ENCODE measurements at places on chromosomes 2 and 18.

- DNase-seq, result no peak
These were observed 125.0 kb downstream of the CACNB4 start for GRCh38 chr2:151973901-151974199.

DNA sequence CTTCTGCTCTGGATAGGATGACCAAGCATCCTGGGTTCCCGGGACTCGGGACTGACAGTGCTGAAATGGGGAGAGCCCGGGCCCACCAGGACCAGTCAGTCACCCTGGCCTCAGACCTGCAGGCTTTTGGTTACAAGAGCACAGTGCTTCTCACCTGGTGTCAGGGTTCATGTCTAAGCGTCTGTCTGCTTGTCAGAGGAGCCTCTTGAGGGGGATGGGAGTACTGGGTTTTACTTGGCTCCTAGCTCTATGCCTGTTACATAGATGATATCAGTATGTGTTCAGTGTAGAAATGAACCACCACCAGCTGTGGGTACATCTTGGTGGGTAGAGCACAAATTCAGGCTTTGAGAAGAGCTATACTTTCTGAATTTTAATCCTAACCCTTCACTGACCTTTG lies 29.9 kb downstream of the PCARE start:
- DNase-seq, result no peak

GRCh38 chr18:61402726-61403125 lies 69.5 kb downstream of the CDH20 start:
- DNase-seq, result no peak

DNA sequence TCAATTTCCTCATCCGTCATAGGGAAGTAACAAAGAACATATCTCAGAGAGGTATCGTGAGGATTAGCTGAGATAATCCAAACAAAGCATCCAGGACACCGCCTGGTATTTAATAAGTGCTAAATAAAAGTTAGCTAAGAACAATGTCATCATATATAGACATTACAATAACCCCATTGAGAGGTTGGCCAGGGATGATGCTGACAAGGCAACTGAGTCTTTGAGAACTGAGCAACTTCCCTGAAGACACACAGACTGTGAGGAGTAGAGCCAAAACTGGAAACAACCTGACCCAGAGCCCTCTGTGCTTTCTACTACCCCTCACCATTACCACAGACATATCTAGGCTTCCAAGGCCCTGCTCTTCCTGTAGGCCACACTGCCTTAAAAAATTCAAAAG lies 1.6 kb upstream of the DCTN1 start:
- no peak for DNase-seq

GRCh38 chr18:49738721-49739120 lies 74.6 kb downstream of the ACAA2 start:
- no peak for DNase-seq

- DNase-seq, result no peak
These were observed 63.3 kb upstream of the KYNU start for GRCh38 chr2:142813830-142814829.

DNA sequence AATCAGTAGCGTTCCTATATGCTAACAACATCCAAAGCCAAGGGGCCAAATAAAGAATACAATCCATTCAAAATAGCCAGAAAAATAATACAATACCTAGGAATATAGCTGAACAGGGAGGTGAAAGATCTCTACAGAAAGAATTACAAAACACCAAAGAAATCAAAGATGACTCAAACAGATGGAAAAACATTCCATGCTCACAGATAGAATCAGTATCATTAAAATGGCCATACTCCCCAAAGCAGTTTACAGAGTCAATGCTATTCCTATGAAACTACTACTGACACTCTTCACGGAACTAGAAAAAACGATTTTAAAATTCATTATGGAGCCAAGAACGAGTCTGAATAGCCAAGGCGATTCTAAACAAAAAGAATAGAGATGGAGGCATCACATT lies 57.4 kb downstream of the CCBE1 start:
- DNase-seq, result no peak

DNA sequence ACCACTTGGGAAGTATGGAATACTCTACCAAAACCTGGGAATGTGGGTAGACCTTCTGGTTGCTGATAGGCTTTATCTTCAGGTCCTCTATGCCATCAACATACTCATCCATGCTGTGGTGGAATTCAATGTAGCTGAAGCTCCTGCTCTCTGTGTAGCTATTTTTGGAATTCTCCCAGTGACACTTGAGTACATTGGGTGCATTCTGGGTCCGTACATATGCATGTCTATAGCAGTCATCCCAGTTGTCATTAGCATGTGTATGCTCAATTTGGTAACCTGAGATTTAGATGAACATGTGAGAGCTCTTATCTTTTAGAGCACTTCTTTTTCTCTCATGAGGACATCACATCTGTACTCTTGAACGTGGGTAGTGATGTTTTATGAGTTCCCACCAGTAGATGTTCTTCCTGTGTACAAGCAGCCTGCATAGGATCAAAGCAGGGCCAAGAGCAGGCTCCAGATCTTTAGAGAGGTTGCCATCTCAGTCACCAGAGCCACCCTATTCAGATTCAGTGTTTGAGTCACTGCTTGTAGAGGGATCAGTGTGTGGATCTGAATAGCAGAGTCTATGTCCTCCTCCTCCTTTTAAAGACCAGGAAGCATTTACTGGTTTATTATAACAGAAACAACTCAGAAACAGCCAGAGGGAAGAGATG lies 65.9 kb downstream of the MGAT5 start:
- no peak for DNase-seq

- DNase-seq, result no peak
These were observed 19.0 kb downstream of the RND3 start for GRCh38 chr2:150468350-150468960.

DNA sequence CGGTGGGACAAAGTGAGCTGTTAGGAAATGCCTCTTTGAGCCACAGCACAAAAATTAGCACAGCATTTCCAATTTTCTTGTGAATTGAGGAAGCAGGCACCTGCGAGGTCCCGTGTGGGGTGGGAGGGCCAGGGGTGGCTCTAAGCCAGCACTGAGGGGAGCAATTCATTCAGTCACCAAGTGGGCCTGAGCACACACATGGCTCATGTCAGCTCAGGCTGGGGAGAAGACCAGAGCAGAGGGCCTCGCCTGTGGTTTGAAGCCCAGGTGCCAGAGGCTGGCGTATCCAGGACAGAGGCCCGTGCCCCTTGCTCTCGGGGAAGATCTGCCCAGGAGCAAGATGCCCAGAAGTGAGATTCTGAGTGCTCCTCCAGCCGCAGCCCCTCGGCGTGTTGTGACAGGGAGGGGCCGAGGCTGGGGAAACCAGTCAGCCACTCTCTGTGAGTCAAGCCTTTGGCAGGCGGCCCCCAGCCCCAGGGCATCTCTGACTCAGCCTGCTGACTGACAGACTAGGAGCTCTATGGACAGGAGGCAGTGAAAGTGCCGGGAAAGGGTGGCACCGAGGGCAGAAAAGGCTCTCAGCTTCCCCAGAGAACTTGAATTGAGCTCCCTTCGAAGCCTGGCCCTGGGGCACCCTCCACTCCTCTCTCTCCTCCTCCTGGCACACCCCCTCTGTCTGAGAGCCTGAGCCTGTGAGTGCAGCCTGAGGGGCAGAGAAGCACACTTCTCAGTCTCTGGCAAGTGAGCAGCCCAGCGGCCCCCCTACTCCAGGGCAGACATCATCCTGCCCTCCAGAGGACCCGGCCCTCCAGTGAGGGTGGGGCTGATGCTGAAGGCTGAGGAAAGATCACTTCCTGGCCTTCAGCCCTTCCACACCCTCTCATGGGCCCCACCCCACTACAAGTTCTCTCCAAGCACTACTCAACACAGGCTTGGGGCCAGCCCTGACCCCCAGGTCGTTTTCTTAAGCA lies 32.3 kb downstream of the CYP26B1 start:
- DNase-seq, result peak; percentile 71

GRCh38 chr18:59705145-59705544 lies 7.9 kb upstream of the CCBE1 start:
- no peak for DNase-seq

DNA sequence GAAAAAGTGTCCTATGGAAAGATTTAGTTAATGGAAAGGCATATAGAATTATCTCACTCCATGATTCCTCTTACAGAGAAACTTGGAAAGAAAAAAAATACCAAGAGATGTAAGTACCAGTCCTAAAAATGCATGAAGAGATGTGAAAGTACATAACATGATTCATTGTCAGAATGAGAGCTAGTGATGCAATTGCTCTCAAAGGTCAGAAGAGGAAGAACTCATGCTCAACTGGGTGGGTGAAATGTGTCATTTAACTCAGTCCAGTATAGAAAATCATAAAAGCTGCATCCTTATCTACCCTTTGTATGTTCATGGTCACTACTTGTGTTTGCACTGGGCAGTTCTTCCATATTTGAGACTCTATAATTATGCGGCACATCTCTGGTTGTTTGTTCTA lies 300.0 kb upstream of the PIK3C3 start:
- no peak for DNase-seq

DNA sequence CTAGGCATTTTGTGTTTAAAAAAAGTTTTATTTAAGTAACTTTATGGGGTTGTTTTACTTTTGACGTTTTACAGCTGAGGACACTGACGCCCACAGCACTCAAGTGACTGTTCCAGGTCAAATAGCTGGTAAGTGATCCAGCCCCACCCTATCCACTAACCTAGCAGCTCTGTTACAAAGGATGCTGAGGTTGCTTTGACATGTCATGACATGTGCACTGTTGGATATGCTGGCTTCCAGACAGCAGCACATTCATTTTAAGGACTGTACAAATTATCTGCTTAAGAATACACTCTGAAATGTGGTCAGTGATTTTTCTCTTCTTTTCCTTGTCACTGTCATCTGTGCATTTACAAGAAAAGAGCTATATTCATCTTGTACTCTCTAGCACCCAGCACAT lies 417.5 kb downstream of the ZEB2 start:
- no peak for DNase-seq

GRCh38 chr18:44036501-44036900 lies 644.2 kb upstream of the SETBP1 start:
- peak; percentile 18 for DNase-seq

- DNase-seq, result no peak
These were observed 59.6 kb upstream of the LINC00305 start for GRCh38 chr18:64208516-64208915.

- no peak for DNase-seq
These were observed 77.7 kb downstream of the MAP2 start for GRCh38 chr2:209501579-209501978.

GRCh38 chr18:52422985-52423601 lies 83.1 kb downstream of the DCC start:
- DNase-seq, result no peak

DNA sequence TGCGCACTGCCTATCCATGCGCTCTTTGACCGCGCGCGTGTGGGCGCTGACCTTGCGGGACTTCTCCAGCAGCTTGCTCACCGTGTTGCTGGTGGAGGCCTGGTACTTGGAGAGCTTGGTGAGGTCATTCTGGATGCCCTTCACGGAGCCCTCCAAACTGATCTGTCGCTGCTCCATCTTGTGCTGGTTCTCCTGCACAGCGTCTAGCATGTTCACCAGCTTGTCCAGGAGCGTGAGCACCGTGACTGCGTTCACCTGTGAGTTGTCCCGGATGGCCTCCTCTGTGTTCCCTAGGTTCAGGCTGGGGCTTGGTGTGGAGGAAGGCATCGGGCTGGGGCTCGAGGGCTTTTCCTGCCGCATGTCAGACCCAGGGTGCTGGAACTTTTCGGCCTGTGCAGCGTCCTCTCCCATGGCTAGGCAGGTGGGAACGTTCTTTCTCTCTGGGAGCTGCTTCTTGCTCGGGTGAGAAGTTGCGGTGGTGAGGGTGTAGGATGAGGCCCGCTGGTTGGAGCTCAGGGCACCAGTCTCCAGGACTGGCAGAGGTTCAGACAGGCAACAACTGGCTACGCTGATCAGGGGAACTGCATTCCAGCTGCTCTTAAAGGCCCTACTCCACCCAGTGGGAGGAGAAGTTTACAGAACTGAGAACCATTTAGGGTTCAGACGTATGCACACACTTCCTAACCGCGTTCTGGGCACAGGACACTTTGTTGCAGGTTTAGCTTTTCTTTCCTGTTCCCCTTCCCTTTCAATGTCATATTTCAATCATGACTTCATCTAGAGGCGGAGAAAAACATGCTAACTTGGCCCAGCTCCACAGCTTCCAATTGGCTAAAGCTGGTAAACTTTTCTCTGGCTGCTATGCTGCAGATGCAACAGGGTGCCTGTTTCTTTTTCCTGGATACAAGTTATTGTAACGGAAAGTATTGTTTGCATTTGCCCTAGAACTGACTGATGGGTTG lies at the start of gene CAVIN2:
Gene CAVIN2, minus strand, starts transcription at position 574 of the 962 bp plus-strand sequence. Its CDS starts 163 bp downstream, at position 411.
- DNase-seq, result peak; percentile 100

- no peak for DNase-seq
These were observed 21.2 kb downstream of the FOSL2 start for GRCh38 chr2:28413899-28414295.

- DNase-seq, result no peak
These were observed 139.6 kb downstream of the CABLES1 start for GRCh38 chr18:23274638-23275482.

- DNase-seq, result no peak
These were observed 82.8 kb downstream of the TMEM17 start for GRCh38 chr2:62423235-62423634.
